ENCODE measurements at places on chromosomes 7 and 10.

- DNase-seq = peak; percentile 77
These were observed at the start of gene RNLS for GRCh38 chr10:88582806-88583583. Gene RNLS, minus strand, starts transcription at chr10:88583318.

DNA sequence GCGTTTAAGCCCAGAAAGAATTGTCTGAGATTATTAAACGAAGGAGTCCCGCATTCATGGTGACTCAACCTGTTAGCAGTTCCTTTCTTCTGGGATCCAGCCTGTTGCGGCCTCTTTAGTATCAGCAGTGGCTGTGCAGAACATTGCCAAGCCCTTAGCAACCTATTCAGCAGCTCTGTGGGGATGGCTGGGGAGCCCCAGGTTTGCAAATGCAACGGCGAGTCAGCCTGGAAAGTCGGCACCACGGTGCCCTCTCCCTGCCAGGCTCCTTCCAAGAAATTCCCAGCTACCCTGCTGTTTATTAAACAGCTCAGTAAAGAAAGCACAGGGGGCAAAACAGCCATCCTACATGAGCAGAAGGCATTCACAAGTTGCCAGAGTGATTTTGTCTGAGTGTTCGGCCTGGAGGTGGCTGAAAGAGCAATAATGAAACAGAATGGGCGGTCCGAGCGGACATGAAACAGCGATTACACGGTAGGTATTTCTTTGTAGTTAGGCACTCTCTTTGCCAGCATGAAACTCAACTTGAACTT lies 198.3 kb downstream of the BAMBI start:
- peak; percentile 36 for DNase-seq

DNA sequence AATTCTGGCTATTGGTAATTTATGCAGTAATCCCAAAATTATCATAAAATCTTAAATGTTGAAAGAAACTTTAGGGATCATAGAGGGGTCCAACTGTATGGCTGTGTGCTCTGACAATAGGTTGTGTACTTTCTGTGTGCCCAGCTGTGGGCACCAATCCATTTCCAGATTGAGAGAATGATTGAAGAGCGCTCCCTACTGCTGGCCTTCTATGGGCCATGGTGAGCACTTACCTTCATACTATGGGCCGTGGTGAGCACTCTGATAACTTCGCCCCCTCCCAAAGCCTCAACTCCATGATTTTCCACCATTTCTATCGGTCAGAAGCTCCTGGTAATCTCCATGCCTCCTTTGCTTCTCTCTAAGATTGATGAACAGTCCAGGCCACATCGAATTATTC lies 118.6 kb downstream of the STRA8 start:
- no peak for DNase-seq

DNA sequence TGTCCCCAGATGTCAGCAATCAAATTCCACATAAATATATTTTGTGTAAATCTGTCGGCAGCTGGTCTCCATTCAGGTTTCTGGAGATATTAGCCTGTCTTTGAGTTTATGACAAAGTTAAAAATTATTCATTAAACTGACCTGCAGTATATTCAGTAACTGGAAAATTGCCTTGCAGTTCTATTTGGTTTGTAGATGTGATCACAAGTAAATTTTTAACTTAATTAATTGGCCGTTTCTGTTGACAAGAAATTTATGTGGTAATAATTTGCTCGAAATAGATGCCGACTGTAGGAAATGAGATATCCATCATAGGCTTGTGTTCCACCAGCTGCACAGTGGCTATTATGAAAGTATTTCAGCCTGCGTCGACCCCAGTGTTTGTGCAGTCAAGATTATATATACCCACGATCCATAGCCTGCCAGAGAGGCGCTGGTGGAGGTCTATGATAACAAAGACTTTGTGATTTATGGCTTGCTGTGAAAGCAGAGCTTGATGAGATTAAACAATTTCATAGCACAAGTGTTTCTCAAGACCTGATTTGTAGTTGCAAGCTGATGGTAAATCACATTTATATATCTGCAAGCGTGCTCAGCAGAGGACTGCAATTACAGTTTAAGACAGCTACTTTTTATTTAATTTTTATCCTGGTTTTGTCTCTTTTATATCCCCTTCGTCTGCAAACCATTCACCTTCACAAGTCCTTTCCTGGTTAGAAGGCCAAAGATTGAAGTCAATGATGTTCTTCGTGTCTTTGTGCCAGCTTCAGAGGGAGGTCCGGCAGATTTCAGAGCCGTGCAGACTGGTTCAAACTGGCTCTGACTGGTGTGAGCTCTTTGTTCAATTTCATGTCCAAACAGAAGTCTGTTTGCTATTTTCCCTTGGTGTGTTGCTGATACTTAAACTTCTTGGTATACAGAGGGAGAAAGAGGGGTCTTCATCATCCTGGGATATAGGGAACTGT lies 850.9 kb downstream of the LRMDA start:
- DNase-seq = peak; percentile 72

DNA sequence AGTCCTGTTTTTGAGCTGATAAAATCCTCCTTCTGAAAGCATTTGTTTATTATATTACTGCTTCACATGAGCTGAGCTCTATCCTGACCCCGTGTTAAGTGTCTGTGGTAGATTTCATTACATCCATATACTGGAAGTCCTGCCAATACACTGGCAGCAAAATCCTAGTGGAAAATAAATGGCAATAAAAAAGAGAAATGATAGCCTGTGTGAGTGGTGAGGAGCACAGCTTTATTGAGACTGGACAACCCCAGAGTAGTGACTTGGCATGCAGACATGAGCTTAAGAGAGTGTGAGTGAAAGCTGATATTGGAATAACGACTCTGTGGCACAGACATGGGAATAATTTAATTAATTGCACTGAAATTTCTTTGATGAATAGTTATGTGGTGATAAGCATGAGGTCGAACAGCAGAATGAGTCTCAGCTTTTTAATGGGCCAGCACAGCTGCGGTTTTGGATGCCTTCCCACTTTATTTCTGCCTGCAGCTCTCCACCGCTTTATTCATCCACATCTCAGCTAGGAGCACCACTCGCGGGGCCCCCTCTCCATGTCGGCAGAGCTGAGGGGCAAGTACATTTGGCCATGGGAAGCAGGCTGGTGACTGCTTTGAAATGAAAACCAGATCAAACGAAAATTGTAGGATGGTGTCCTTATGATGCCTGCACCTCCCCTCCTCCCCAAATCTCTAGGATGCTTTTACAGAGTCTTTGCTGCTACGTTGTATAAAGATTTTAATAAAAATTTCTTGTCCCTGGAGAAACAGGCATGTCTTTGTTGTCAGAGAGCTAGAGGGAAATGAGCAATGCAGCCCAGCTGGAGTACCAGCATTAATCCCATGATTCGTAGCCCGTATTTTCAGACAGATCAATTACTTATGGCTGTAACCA lies 494.3 kb downstream of the AUTS2 start:
- DNase-seq = peak; percentile 92

GRCh38 chr10:16280595-16280994 lies 156.2 kb upstream of the PTER start:
- DNase-seq = no peak

DNA sequence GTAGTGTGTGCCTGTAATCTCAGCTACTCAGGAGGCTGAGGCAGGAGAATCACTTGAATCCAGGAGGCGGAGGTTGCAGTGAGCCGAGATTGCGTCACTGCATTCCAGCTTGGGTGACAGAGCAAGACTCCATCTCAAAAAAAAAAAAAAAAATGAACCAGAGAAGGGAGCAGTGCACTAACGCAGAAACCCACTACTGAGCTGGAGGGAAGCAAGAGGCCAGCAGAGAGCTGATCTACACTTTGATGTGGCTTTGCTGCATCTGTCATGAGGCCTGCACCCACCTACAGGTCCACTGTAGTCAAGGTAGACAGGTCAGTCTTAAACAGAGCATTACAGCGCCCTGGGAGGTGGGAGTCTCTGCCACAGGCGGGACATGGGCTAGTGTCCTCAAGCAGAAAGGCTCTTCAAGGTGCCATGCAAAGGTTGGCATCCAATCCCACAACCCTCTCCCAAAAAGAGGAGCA lies 30.0 kb downstream of the MAT1A start:
- DNase-seq = no peak

- DNase-seq = no peak
These were observed 48.1 kb upstream of the UBE3C start for GRCh38 chr7:157090485-157091165.

DNA sequence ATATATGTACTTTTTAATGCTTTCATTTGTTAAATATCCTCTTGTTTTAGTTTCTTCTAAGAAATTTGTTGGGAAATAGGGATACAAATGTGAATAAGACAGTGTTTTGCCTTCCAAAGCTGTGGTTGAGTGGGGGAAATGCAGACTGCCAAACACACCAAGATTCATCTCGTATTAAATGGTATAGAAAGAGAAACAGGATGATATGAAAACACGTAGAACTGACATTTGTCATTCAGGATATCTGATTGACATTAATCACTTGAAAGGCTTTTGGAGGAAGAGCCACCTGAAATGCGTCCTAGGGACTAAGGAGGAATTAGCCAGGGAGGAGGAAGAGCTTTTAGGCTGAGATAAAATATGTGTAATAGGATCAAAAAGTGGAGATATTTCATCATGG lies 287.4 kb upstream of the SEMA3C start:
- DNase-seq = peak; percentile 15

DNA sequence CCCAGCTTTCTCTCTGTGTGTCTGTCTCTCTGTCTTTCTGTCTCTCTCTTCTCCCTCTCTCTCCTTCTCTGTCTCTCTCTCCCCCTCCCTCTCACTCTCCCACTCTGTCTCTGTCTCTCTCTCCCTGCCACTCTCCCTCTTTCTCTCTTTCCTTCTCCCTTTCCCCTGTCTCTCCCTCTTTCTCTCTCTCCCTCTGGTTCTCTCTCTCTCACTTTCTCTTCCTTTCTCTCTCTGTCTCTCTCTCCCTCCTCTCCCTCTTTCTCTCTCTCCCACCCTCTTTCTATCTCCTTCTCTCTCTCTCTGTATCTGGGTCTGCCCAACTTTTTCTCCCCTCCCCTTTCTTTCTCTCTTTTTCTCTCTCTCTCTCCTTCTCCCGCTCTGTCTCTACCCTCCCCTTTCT lies 36.5 kb downstream of the SEC61G start:
- no peak for DNase-seq

DNA sequence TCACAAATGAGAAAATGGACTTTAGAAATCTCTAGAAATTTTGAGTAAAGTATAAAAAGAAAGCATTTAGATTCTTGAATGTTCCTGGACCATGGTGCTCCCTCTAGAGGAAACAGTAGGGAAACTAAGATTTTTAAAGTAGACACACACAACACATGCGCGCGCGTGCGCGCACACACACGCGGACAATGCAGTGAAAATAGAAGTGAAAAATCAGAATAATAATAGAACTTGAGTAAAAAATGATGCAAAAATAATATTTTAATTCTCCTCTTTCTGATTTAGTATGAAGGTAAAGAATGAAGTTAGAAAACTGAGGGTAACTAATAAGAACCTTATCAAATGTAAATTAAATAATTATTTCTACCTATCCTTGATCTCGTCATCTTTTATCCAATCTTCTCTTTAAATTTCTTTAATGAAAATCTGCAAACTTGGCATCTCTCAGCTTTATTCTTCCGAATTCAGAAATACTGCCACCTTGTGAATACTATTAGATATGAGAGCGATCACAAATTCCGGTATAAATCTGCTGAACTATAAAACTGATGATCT lies 117.0 kb upstream of the AMPH start:
- DNase-seq = peak; percentile 20

- DNase-seq = peak; percentile 63
These were observed 83.9 kb downstream of the JAZF1 start for GRCh38 chr7:28096713-28097112.

DNA sequence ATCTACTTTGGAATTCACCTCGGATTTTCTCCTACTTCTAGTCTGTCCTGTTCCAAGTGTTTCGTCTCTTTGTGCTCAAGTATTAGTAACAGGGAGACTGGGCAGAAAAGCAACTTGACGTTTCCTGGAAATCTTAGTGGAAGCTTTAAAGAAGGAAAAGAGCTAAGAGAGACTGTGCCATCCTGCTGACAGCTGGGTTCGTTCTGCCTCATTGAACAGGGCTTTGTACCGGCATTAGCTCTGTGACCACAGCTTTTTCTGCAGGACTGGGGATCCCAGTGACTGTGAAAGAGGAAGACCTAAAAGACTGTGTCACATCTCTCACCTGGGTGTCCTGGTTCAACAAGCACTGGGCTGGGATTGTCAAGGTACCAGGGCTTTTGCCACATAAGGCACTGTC lies 70.8 kb upstream of the CDCA7L start:
- no peak for DNase-seq

- no peak for DNase-seq
These were observed 1.1 kb downstream of the TMEM273 start for GRCh38 chr10:49187044-49187484.

DNA sequence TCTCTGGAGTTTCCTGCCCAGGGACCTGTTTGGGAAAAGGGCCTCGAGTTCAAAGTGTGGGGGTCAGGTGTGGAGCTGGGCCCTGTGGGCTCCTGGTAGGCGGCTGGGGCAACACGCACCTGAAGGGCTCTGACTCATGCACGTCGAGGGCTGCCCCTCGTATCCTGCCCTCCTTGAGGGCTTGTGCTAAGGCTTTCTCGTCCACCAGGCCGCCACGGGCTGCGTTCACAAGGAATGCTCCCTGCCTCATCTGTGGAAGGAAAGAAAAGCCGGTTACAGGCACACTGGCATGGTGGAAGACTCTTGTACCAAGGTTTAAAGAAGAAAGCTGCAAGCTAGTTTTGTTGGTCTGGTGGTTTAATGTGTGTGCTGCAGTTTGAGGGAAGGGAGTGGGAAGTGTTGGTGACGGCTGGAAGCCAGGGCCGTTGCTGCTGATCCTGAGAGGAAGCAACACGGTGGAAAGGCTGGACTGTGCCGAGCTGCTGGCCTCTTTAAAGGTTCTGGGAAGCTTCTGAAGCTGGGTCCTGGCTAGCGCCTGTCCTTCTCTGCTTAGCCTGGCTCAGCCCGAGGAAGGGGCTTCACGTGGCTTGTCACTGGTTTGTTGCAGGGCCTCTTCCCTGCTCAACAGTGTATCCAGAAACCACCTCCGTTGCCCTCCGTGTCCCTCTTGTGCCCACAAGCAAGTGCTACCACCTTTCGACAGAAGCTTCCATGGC lies 52.0 kb downstream of the ZRANB1 start:
- no peak for DNase-seq

GRCh38 chr7:85324145-85324799 lies 137.4 kb upstream of the SEMA3D start:
- DNase-seq = peak; percentile 10

GRCh38 chr7:23026164-23026563 lies 12.2 kb upstream of the HYCC1 start:
- DNase-seq = peak; percentile 12

- DNase-seq = no peak
These were observed 96.5 kb upstream of the FAM20C start for GRCh38 chr7:95863-96260.

Data from umbilical cord (tissue), 2 donors.